Epithelial cell of proximal tubule (primary cell): ENCODE measurements at places on chromosomes 3 and 15. TPM values are rescaled to one million over a fixed set of nuclear protein-coding genes. Genes with fewer than 3 reads are reported as not detected.
A peak's percentile ranks its signal among the peaks of the same experiment; 100 is the strongest.

Gene EAF2
- total RNA-seq = 2.9 and 3.0 TPM in 2 replicates

Gene GALNT15
- total RNA-seq = not detected in 2 replicates

DNA sequence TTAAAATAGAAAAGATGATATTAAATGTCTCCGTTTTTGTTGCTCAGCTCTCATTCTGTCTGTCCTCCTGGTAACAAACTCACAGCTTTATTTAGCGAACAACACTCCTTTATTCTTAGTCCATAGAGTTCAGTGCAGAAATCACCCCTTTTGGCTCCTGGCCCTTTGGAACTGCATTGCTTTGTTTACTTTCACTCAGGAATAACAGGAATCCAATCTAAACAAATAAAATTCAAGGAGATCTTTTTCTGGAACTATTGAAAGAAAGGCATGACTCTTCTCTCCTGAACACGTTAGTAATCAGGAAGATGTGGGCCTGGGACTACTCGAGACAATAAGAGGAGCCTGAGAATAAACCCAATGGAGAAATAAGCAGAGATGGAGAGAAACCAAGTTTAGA is 409.2 kb downstream of the DIPK2A start:
- no peak for DNase-seq

DNA sequence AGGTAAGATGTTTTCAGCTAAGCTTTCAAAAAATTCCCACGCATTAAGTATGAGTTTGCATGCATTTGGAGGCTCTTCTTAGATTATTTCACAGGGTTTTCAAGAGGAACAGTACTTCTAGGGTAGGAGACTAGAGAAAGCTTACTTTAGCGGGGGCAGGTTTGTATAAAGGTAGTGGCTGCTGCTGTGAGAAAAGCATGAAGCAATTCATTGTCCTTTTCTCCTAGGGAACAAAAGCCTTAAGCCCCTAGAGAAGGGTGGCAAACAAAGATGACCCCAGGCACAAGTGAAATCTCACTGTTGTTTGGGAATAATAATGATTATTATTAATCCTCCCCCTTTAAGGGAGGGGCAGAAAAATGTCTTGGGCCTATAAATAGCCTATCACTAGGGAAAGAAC is 310.7 kb downstream of the DIPK2A start:
- DNase-seq = no peak

Gene CISH
- total RNA-seq = 1.8 and 3.8 TPM in 2 replicates

GRCh38 chr3:65573548-65574116 is 465.1 kb downstream of the MAGI1 start:
- no peak for DNase-seq

GRCh38 chr3:48945891-48946549 is 27.4 kb downstream of the ARIH2 start:
- DNase-seq = no peak

Gene CYP1A2
- not detected in 2 replicates for total RNA-seq

Gene MYL3
- 4.2 TPM in 1 of 2 replicates, not detected in the other for total RNA-seq

Gene A4GNT
- not detected in 2 replicates for total RNA-seq

GRCh38 chr15:55394694-55395093 is 13.5 kb downstream of the CCPG1 start:
- peak; percentile 33 for DNase-seq

Gene B3GNT5
- total RNA-seq = 17.2 and 23.0 TPM in 2 replicates

GRCh38 chr15:57146506-57147201 is 228.2 kb downstream of the TCF12 start:
- no peak for DNase-seq

- DNase-seq = no peak
Observed at GRCh38 chr3:71784914-71785531, at the start of gene PROK2. Gene PROK2 (minus strand): TSS chr3:71785148. CDS start chr3:71785052, 96 bp downstream.

- no peak for DNase-seq
Observed at GRCh38 chr3:177622520-177622919, 425.2 kb upstream of the TBL1XR1 start.

DNA sequence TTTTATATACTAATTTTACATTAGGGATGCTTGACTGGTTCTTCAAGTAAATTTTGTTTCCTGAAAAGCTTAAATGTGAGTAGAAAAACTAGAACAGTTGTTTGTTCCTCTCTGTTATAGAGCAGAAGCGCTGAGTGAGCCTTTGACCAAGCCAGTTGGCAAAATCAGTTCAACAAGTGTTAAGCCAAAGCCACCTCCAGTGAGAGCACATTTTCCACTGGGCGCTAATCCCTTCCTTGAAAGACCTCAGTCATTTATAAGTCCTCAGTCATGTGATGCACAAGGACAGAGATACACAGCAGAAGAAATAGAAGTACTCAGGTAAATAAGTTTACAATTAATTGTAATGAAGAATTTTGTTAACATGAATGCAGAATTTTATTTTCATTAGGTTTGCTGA is 14.6 kb downstream of the CAPN7 start:
- DNase-seq = no peak

GRCh38 chr15:42152921-42153698 is 3.3 kb downstream of the PLA2G4F start:
- no peak for DNase-seq
